Body of pancreas (tissue), 4 donors: ENCODE measurements at places on chromosomes 5 and 9. TPM values are rescaled to one million over a fixed set of nuclear protein-coding genes. Genes with fewer than 3 reads are reported as not detected.
A peak's percentile ranks its signal among the peaks of the same experiment; 100 is the strongest.

The F2RL2 gene
- total RNA-seq, result 0.78 TPM

DNA sequence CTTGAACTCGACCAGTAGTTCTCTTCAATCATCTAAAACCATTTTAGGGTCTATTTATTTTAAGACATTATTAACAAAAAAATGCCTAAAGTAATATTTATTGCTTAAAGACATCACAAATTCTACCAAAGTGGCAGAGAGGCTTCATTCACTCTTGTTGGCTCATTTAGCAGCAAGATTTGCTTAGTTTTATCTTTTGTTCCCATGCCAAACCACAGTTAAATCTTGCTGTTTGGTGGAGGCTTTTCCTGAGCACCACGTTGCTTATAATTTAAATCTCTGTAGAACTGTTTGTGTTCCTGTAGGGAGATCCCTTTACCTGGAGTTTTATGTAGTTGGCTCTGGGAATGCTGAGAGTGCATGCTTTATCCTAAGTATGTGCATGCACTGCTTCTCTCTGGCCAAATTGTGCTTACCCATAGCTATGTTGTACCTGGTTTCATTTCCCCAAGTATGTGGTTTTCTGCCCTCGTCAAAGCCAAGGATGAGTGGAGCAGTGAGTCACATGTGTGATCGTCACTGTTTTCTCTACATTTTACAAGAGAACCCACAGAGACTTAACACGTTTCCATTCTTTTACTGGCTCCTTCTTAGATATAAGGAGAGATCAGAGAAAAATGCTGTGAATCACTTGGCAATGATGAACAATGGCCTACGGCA lies 42.1 kb upstream of the MAST4 start:
- DNase-seq, result no peak

- DNase-seq, result no peak
Observed at GRCh38 chr5:42640835-42641234, 115.8 kb upstream of the CCDC152 start.

GRCh38 chr5:144336191-144336961 lies 165.7 kb downstream of the KCTD16 start:
- DNase-seq, result no peak

DNA sequence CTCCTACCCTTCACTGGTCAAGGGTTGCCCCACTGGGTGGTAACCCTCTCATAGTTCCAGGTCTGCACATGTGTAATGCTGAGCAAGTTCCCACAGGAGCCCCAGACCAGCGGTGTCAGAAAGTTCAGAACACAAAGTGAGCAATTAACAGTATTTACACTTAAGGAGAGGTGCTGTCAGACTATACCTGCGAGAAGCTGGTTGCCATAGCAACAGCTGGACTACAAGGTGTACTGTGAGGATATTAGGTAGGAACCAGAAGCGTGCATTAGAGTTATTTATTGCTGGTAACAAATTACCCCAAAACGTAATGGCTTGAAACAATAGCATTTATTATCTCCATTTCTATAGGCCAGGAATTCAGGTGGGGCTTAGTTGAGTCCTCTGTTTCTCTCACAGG lies 317.0 kb upstream of the RPS23 start:
- peak; percentile 77 for DNase-seq

DNA sequence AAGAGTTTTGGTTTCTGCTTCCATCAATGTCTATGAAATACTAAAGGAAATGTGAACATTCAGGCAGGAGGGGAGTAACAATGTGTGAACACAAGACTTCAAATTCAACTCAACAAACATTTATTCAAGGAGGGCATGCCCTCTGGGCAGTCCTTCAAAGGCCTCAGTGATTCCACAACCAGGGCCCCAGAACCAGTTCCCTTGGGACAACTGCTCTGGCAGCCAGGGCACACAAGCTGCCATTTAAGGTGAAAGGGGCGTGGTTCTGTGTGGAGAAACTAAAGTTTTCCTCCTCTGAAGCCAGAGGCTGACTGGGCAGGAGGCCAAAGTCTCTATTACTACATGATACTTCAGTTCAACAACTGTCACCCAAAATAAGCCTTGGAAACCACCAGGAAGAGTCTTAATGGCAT lies 3.2 kb downstream of the RBM18 start:
- DNase-seq, result peak; percentile 67

- DNase-seq, result no peak
Observed at GRCh38 chr5:74373076-74373475, 267.5 kb downstream of the ENC1 start.

The SCGB3A1 gene
- not detected for total RNA-seq

GRCh38 chr9:134783699-134784039 lies 96.9 kb upstream of the FCN2 start:
- no peak for DNase-seq

DNA sequence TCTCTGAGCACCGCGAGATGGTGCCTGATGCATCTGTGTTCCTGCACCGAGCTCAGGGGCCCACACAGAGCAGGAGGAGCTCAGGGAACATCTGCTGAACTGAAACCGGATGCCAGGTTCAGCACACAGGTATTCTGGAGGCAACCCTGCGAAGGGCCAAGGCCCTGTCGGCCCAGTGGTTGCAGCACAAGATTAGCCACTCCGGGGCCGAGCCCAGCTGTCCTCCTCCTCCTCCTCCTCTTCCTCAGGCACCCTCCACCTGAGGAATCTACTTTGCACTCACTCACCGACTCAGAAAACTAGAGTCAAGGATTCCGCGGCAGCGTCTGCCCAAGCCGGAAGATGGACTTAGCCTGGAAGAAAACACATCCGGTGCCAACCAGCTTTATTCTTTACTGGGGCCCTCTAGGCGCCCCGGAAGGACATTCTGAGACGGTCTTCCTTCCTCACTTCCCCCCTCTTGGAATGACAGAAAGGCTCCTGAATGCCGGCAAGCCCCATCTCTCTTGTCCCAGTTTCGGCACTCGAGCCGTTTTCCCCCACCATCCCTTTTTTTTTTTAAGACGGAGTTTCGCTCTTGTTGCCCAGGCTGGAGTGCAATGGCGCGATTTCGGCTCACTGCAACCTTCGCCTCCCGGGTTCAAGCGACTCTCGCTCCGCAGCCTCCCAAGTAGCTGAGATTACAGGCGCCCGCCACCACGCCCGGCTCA lies at the start of gene ZBTB6:
Gene ZBTB6 (minus strand): TSS at position 360 of the 710 bp plus-strand sequence. CDS start 1,251 bp downstream, outside the sequence.
- DNase-seq, result peak; percentile 69

The AGXT2 gene
- not detected for total RNA-seq

DNA sequence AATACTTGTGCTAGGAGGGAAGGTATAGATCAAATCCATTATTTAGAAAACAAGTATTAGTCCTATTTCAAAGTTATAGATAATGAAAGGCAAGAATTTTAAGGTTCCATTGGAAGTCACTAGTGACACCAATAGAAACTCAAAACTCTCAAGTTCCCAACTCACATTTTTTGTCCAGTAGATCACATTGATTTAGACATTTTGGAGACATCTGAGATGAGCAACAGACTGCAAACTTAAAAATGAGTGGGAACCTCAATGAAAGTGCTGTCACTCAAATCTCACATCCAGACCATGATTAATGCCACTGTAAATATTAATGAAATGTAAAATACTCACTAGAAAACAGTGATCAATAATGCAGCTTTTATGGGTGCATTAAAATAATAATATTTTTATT lies 405.0 kb downstream of the ENC1 start:
- DNase-seq, result no peak
